Motor neuron (in vitro differentiated cells): ENCODE measurements at places on chromosomes 3 and 15. TPM values are rescaled to one million over a fixed set of nuclear protein-coding genes. Genes with fewer than 3 reads are reported as not detected.

GRCh38 chr15:40242213-40242599 is 3.3 kb downstream of the PAK6 start:
- no peak for ATAC-seq

DNA sequence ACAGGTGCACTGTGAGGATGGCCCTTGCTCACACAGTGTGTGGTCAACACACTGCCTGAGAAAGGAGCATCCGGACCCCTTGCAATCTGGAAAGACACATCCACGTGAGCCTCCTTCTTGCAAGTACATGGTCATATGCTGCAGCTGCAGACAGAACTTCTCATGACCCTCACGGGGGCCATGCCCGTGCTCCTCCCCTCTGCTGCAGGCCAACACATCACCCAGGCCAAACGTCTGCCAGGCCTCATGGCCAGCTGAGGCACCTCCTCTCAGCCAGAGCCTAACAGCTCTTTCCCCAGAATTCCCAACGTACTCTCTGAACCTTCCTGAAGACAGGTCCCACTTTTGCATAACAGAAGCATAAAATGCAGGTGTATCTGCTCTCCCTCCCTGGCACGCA is 25.3 kb downstream of the SLC41A3 start:
- no peak for ATAC-seq

- ATAC-seq, result no peak
These were observed 201.9 kb downstream of the TNIK start for GRCh38 chr3:171258316-171258715.

DNA sequence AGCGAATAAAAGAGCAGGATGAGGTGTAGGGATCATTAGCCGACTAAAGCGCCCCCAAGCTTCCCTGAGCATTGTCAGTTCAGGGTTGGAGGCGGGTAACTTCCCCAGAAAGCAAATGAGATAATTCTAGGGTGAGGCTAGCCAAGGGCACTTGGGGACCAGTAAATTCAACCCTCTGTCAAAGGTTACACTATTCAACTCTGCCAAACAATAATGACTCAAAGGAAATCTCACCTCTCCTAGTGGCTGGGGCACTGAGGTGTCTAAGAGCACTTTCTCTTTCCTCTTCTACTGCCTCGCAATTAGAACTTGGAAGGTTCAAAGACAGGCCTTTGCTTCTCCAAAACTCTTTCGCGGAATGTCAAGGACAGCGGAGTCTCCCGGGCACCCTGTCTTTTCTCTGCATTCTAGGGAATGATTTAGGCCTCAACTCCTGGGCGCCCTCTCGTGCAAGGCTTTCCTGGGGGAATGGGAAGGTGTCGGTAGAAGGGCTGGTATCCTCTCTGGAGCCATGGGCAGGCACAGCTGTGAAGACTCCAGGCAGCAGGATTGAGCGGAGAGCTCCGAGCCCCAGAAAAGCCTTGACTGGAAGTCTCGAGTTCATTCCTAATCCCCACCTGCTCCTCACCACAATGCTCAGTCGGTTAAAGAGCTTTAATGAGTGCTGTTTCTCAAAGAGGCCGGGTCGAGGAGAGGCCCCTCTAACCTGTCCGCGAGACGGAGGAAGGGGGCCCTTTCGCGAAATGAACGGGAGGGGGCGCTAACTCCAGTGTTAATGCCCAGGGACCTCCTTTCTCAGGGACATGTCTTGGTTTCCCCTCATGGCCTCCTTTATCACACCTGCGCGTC is 21.9 kb downstream of the ZIC4 start:
- no peak for ATAC-seq

TMEM207 gene
- total RNA-seq, result 0.13 TPM in 1 of 2 replicates, not detected in the other

- ATAC-seq, result no peak
These were observed 42.8 kb downstream of the GRIP2 start for GRCh38 chr3:14497321-14497720.

DNA sequence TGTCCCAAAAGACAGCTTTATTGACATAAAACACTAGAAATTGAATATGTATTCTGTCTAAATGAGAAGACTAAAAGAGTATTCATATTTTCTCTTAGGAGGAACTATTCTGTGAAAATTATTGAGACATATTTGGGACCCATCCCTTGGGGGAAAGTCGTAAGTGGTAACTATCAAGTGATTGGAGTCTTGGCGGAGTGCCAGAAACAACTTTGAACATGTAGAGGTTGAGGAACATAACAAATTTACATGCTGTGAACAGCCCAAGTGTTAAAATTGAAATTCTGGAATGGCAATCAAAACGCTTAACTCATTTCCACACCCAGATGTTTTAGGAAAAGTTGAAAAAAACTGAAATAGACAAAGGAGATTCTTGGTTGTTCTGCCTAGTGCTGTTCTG is 1034.6 kb downstream of the NSUN3 start:
- no peak for ATAC-seq

DNA sequence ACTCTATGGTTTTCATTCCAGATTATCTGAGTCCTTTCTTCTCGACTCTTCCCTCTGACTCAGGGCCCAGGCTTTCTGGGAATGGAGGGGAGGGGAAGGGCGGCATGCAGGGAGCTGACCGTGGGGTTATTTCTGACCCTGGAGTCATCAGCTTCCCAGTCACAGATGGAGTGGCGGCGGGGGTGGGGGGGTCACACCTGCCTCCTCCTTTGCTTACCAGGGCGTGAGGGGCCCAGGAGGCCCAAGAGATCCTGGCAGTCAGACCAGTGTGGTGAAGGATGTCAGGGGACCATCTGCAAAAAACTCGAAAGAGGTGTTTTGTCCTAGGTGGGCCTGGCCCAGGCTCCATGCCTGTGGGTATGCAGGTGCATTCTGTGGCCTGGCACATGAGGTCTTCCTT is 996 bp upstream of the XIRP1 start:
- no peak for ATAC-seq

ALDH1A2 gene
- 1.2 and 1.3 TPM in 2 replicates for total RNA-seq

HGD gene
- 0.52 and 0.55 TPM in 2 replicates for total RNA-seq

DNA sequence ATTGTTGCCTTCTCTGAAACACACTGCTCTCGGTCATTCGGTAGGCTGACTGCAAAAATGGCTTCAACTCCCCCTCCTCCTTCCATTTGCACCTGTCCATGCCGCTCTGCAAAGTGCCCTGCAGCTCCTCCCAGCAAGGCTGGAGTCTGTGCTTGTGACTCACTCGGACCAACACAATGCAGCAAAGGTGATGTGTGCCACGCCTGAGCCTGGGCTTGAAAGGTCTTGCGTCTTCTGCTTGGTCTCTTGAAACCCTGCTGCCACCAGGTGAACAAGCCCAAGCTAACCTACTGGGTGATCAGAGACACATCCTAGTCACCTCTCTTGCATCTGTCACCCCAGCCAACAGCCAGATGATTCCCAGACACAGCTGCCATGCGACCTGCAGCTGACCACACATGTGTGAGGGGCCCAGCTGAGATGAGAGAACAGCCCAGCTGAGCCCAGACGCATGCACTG is 71.1 kb downstream of the MGLL start:
- no peak for ATAC-seq

GRCh38 chr3:127387556-127388153 is 99.8 kb upstream of the PRR20G start:
- ATAC-seq, result no peak

KBTBD13 gene
- total RNA-seq, result 0.23 and 0.28 TPM in 2 replicates

OR4F15 gene
- not detected in 2 replicates for total RNA-seq

DNA sequence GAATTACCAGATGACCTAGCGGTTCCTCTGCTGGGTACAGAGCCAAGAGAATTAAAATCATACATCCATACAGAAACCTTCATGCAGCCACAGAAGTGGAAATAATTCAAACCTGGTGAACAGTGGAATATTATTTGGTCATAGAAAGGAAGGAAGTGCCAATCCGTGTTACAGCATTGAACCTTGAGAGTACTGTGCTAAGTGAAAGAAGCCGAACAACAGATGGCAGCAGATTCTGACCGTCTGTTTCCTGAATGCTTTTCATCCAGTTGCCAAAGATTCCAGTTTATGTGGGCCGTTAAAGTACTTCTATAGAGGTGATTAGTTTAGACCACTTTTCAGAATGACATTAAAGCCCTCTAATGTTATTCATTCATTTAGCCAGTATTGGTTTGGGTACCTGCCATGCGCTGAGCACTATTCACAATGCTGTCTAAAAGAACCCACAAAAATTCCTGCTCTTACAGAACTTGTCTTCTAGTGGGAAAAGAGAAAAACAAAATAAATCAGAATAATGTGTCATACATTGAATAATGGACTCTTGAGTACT is 45.8 kb upstream of the SENP5 start:
- no peak for ATAC-seq

- ATAC-seq, result no peak
These were observed 22.0 kb downstream of the MAP4 start for GRCh38 chr3:47994180-47994579.

MYO5C gene
- total RNA-seq, result 0.71 and 0.96 TPM in 2 replicates

GRCh38 chr3:150331978-150332568 is 76.0 kb upstream of the TSC22D2 start:
- ATAC-seq, result no peak

DPPA4 gene
- total RNA-seq, result 1.1 TPM in 1 of 2 replicates, not detected in the other

GRCh38 chr3:151879679-151880415 is 6.4 kb downstream of the SUCNR1 start:
- no peak for ATAC-seq

DNA sequence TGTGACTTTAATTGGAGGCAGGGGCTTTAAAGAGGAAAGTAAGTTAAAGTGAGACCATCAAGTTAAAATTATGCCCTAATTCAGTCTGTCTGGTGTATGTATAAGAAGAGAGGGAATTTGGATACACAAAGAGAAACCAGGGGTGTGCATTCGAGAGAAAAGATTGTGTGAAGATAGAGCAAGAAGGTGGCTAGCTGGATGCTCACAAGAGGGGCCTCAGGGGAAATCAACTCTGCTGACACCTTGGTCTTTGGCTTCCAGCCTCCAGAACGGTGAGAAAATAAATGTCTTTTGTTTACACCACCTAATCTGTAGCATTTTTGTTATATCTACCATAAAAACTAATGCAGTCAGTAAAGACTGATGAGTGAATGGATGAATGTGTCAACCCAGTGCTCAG is 907.3 kb upstream of the CFAP20DC start:
- ATAC-seq, result no peak

DNA sequence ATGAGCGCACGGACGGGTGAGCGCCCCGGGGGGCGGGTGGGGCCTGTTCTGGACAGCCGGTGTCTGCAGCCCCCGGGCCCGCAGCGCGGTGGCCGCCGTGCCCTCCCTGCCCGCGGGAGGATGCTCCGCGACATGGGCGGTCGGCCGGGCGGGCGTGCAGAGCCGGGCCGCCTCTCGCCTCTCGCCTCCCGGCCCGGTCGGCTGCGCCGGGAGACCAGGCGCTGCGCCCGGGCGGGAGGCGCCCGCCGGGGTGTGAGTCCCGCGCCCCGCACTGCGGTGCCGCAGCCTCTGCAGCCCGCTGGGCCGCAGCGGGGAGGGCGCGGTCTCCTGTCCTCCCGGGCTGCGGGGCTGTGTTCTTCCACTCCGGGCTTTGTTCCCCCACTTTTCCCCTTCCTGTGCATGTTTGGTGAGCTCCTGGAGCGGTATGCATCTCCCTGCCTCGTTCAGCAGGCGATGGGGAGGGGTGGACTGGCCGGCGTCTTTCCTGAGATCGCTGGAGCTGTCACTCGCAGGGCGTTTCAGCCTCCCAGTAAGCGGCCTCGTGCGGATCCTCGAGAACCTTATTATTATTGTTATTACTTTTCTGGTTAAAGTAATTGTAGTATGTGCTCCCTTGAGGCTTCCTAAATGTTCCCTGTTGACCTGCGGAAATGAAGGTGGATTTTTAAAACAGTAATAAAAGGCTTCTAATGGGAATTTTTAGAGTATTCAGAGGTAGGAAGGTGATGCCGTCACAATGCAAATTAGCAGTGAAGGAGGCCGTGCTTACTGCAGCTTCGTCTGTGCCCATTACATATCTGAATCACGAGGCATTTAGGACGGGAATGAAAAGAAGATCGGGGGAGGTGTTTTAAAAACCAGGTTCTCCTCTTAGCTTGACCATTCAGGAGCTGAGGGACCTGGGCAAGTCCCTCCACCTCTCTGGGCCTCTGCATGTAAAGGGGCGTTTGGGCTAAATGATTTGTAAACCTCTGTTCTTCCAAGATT is 593 bp downstream of the TMOD2 start:
- ATAC-seq, result peak; percentile 75

DNA sequence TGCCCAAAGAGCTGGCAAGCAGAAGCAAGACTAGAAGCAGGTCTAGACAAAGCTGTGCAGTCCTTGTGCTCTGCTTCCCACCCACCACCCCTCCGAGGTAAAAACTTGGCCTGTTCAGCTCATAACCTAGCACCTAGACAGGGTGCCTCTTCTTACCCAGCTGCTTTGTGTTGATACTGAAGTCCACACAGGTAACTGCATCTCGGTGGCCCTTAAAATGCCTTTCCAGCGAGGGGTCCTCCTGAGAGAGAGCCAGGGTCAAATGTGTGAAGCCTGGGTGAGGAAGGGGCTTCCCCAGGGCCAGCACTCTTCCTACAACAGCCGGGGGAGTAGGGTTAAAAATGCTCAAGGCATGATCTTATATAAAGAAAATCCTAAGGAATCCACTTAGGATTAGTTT is 3.4 kb downstream of the POC1A start:
- ATAC-seq, result no peak

GYG1 gene
- 14.0 and 14.8 TPM in 2 replicates for total RNA-seq

DNA sequence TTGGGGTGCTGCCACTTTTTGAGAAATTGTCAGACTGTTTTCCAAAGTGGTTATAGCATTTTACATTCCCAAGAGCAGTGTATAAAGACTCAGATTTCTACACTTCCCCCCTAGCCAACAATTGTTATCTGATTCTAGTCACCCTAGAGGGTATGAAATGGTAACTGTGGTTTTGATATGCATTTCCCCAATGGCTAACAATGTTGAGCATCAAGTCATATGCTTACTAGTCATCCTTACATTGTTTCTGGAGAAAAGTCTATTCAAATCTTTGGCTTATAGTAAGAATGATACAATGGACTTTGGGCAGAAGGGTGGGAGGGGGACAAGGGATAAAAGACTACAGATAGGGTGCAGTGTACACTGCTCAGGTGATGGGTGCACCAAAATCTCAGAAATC is 73.3 kb downstream of the CSNK1G1 start:
- no peak for ATAC-seq

ATP8B4 gene
- total RNA-seq, result 0.88 and 1.0 TPM in 2 replicates

- ATAC-seq, result no peak
These were observed 76.4 kb downstream of the USF3 start for GRCh38 chr3:113620091-113620490.

PLIN1 gene
- 2.7 TPM in 1 of 2 replicates, not detected in the other for total RNA-seq

THSD4 gene
- 3.2 TPM in 2 replicates for total RNA-seq

SPATA16 gene
- 0.06 and 0.11 TPM in 2 replicates for total RNA-seq

DNA sequence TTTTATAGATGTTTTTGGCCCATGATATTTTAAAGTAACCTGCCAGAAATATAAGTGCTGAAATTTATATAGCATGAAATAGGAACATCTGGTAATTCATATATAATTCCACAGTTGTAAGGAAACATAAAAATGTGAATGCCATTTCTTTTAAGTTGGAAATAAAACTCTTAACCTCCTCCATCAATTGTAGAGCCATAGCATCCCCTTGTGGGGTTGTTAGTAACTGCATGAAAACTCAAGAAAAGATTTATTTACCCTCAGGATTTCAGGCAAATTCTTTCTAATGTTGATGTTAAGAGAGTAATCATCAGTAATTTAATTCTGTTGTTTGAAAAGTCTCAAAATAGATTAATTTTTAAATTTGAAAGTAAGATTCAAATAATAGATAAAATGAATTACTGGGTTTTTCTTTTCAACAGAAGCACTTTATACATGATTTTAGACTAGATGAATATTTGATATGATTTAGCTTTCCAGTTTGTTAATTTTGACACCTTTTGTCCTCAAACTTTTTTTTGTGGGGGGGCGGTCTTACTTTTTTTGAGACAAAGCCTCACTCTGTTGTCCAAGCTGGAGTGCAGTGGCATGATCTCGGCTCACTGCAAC is 74.7 kb downstream of the RASA2 start:
- ATAC-seq, result no peak
